SJCRH30 (cell line): ENCODE measurements at places on chromosomes 16 and 17. TPM values are rescaled to one million over a fixed set of nuclear protein-coding genes. Genes with fewer than 3 reads are reported as not detected.

Gene IRF8
- not detected in 2 replicates for total RNA-seq

DNA sequence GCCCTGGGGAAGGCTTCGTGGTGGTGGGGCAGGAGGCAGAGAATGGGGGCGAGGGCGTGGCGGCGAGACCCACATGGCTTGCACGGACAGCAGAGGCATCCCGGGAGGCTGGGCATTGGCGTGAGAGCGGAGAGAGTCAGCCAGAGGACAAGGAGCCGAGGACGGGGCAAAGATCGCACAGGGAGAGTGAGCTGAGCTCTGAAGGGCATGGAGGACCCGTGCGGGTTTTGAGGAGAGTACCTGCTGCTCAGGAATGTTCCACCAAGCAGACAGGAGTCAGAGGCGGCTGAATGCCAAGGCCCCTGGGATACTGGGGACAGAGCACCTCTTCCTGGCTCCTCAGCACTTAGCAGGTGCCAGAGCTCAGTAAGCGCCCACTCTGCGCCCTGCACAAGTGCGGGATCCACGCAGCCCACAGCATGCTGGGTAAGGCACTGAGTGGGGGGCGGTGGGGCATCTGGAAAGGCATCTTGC is 47.8 kb downstream of the ARHGAP27 start:
- DNase-seq = no peak

- DNase-seq = no peak
Measured at GRCh38 chr16:13984794-13985193, 64.8 kb downstream of the ERCC4 start.

Gene MARVELD3
- 0.22 and 0.23 TPM in 2 replicates for total RNA-seq

Gene ENGASE
- total RNA-seq = 56.3 and 82.5 TPM in 2 replicates

Gene GPR139
- total RNA-seq = not detected in 2 replicates

DNA sequence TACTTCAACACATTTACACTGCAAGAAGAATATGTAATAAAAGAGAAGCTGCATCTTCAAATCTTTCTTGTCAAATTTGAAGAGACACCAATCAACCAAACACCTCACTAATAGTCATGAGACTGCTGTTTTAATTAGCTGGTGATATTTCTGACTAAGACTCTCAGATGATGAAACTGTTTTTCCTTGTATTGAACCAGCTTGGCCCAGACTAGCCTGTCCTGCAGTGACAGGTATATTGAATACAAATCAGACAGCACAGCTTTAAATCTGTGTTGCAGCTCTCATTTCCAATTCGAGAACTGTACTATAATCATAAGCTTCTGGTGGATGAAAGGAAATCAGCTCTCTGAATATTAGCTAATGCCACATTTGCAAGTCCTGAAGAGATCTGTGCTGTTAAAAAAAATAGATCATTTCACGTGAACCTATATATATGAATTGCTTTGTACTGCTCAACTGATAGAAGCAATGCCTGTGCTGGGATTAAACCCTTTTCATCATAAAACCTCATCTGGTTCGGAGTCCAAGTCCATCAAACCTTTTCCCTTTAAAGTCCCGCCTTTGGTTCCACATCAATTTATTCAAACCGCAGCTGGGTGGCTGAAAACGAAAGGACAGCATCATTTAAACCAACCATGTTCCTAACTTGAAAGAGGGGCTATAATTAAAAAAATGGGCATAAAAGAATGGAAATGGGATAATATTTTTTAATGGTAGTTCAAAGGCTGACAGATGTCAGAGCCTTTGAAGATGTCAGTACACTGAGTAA is 306.2 kb downstream of the CEP112 start:
- DNase-seq = no peak
